ENCODE measurements at places on chromosomes 1 and 21.

DNA sequence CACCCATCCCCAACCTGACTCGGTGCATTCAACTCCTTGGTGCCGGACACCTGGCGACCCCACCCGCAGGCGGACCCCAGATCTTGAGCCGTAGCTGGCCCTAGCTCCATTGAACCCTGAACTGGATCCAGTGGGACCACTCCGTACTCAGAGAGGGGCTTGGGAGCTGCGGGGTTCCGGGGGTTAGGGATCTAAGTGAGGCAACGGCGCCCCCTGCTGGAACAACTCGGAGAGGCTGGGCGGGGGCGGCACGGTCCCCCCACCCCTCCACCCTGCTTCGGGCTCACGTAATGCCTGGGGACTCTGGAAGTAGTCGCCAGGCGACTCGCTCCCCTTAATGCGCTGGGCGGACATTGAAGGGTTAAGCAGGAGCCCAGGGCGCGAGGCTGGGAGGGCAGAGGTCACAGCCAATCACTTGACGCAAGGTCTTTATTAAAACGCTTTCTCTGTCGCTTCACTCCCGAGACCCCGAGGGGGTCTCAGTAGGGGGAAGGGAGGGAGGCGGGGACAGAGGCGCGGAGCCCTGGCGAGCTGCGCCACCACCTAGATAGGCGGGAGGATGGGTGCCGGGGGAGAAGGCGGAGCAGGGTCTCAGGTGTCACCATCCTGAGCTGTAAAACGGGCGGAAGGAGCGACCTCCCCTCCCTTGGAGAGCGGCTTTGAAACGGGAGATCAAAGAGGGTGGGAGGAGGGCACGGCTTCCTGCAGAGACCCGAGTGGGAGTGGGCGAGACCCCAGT, 704 bp upstream of the CRABP2 start:
- peak; percentile 70 for DNase-seq

GRCh38 chr1:110765640-110766335, 91.0 kb upstream of the KCNA3 start:
- peak; percentile 74 for DNase-seq

DNA sequence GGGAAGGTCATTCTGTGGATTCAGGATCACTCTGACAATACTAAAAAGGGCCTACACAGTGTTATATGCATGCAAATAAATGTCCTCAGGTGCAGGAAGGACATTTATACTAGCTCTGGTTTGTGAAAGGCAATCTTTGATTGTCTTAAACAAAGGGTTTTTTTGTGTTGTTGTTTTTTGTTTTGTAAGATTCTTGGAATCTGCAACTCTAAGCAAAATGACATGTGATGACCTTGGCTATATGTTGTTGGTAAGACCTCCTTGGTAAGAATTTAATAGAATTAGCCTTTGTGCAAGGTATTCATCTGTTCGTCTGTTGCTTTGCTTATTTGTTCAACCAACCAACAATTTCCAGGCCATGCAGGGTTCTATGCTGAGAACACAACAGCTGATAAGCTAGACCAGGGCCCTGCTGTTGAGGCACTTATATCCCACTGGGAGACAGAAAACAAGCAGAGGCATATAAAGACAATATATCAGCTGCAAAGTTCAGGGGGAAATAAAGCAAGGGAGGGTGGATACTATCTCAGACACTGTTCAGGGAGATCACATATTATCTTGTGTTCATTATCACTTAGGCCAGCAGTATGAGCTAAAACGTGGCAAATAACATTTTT, 60.3 kb downstream of the FH start:
- DNase-seq: no peak

DNA sequence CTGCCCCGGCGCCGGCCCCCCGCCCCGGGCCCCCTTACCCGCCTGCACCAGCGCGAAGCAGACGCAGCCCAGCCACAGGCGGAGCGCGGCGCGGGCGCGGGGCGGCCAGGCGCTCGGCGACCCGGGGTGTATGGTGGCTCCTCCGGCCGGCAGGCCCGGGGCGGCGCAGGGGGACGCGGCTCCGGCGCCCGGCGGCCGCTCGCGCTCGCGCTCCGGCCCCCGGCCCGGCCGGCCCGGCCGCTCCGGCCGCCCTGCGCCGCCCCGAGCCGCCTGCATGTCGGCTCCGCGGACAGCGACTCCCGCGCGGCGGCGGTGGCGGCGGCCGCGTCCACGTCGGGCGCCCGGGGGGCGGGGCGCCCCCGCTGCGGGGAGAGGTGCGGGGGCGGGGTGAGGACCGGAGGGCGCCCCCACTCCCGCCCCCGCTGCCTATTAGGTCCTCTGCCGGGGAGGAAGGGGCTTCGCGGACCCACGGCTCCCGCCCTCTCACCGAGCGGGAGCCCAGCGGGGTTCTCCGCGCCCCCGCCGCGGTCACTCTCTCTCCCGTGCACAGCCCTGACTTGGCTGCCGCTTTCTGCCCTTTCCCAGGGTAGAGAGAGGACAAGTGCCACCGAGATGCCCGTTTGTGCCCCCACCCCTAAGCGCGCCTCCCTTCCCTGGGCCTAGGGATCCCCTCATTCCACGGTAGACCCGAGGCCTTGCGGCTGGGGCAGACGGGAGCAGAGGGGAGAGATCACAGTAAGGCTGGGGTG, at the start of gene FNDC5:
FNDC5 (minus strand) TSS at position 298 of the 749 bp plus-strand sequence.
- no peak for DNase-seq

GRCh38 chr1:175673371-175674150, 69.8 kb downstream of the TNR start:
- no peak for DNase-seq

- no peak for DNase-seq
Observed at GRCh38 chr1:214952648-214953047, 129.9 kb upstream of the KCNK2 start.

- DNase-seq: peak; percentile 46
Observed at GRCh38 chr1:116375887-116376728, 3.1 kb downstream of the ATP1A1 start.

DNA sequence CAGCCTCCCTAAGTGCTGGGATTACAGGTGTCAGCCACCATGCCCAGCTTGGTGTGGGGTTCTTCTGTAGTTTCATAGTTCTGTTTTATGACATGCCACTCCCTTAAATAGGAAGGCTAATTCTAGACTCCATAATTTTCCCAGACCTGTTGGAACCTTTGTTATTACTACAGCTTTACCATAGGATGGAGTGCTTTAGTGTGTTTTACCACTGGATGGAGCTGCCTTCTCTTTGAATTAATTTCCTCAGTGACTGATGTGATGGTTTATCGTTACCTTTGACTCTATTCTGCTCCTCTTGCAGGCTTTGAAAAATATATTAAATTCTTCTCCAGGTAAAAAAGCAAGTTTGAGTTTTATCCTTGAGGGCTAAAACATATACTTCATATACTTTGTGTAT, 84.6 kb upstream of the NEK7 start:
- DNase-seq: no peak

- DNase-seq: no peak
Observed at GRCh38 chr1:41762251-41762650, 156.5 kb downstream of the HIVEP3 start.

GRCh38 chr1:201750934-201751333, 78.0 kb upstream of the IPO9 start:
- DNase-seq: no peak

DNA sequence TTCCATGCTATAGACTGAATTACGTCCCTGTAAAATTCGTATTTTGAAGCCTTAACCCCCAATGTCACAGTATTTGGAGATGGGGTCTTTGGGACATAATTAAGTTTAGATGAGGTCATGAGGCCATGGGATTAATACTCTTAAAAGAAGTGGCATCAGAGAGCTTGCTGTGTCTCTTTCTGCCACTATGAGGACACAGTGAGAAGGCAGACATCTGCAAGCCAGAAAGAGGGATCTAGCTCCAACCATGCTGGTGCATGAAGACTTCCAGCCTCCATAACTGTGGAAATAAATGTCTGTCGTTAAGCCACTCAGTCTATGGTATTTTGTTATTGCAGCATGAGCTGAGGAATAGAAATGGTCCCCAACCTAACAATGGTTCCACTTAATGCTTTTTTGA, 99.0 kb downstream of the LTN1 start:
- no peak for DNase-seq

DNA sequence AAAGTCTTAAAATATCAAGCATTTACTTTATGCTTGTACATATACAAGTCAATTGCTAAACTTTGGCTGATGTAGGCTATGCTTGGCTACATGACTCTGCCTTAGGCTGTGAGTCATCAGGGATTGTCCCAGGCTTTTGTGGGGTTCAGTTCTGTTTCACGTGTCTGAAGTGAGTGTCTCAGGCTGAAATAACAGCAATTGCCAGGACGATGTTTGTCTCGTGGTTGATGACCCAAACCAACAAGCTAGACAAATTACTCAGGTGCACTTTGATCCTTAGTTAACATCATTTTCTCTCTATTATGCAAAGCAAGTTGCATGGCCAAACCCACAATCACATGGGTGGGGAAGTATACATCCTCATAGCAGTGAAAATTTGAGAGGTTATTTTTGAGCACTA, 410.1 kb downstream of the BRINP3 start:
- DNase-seq: no peak

- no peak for DNase-seq
Observed at GRCh38 chr1:16152481-16153087, 3.3 kb downstream of the EPHA2 start.

Data from CD4-positive, alpha-beta T cell treated with Interleukin-21 for 1 hour (primary cell).